ENCODE measurements at places on chromosomes 12 and 14.

GRCh38 chr12:49342066-49342913, 4.4 kb upstream of the DNAJC22 start:
- peak; percentile 93 for DNase-seq

DNA sequence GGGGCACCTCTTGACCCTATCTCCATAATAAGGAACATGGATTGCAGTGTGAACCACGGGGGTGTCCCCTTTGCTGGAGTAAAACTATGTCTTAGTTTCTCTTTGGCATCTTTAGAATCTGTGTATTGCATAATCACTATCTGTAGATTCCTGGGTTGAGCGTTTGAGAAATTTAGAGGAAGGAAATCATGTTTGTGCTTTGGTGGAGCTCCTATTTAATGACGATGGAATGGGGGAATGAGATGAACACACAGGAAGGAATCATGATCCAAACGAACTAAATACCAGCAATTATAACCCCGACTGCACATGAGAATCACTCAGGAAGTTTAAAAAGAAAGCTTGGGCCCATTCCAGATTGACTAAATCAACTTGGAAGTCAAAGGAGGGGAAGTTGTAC, 1.3 kb upstream of the MYG1 start:
- DNase-seq, result no peak

DNA sequence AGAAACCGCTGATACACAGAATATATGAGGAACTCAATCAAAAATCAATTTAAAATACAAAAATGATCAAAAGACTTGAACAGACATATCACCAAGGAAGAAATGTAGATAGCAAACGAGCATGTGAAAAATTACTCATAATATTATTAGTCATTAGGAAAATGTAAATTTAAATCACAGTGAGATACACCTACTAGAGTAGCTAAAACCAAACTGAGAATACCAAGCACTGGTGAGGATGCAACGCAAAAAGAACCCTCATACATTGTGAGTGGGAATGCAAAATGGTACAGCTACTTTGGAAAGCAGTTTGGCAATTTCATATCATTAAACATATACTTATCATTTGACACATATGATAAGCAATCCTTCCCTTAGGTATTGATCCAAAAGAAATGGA, 101.1 kb upstream of the ST8SIA1 start:
- no peak for DNase-seq

DNA sequence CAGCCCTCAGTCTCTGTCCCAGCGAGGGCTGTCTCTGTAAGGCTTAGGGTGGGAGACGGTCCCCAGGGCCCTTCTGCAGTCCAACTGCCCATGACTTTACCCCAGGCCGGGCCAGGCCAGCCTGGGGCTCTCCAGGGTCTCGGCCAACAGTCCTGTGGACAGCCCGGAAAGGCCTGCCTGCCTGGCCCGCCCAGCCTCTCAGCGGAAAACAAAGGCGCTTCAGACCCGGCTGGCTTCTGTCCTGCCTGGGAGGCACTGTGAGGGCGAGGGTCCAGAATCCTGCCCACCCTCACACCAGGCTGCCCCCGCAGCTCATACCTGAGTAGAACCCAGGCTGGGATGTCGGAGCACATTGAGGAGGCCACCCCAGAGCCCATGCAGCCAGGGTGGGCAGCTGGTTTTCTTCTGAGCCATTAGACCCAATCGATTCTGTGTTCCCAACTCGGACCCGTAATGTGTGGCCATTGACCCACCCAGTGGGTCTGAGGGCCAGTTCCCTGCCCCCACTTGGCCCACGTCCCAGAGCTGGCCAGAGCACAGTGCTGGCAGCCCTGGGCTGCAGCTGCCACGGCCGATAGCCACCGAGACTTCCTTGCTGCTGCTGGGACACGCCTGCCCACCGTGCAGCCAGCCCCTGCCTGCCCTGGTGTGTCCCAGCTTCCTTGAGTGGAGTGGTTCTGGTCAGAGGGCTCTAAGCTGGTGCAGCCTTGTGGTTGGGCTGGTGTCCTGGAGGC, 1.6 kb downstream of the CRIP2 start:
- no peak for DNase-seq

DNA sequence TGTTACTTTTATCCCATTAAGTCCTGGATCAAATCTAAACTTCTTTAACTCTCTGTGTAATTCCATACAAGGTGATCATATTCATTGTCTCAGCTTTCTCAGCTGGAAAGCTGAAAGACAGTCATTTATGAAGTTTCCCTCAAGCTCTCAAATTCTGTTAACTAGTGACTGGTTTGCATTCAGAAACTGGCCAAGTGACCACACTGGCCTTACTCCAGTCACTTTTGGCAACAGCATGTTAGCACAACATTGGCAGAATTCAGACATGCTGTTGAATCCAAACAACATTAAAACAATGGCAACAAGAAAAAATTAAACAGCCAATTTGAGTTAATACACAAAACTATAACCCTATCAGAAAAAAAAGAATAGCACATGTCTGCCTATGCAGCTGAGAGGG, 343.3 kb downstream of the MDGA2 start:
- DNase-seq, result no peak

GRCh38 chr14:72462056-72462455, 431.8 kb downstream of the DPF3 start:
- DNase-seq, result no peak

DNA sequence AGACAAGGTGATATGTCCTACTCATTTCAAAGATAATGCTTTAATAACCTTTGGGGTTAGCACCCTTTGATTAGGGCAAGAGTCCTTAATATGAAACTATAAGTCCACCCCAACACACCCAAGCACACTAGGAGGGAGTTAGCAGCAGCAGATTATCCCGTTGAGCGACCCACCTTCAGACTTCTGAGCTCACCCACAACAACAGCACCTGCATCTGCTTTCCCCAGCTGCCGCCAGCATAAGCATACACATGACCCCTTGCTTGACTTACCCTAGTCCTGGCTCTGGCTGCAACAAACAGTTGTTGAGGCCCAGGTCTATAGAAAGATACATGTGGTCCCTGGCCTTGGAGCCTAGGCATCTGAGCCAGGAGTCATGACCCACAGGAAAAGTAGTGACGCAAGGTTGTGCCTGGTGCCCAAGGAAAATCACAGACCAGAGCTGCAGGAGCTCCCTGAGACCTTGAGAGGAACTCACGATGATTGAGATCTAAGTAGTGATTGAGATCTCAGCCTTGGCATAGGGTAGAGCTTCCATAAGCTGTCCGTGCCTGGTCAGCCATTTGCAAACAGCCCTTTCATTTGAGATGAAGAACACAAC, 19.0 kb downstream of the ZDHHC22 start:
- no peak for DNase-seq

DNA sequence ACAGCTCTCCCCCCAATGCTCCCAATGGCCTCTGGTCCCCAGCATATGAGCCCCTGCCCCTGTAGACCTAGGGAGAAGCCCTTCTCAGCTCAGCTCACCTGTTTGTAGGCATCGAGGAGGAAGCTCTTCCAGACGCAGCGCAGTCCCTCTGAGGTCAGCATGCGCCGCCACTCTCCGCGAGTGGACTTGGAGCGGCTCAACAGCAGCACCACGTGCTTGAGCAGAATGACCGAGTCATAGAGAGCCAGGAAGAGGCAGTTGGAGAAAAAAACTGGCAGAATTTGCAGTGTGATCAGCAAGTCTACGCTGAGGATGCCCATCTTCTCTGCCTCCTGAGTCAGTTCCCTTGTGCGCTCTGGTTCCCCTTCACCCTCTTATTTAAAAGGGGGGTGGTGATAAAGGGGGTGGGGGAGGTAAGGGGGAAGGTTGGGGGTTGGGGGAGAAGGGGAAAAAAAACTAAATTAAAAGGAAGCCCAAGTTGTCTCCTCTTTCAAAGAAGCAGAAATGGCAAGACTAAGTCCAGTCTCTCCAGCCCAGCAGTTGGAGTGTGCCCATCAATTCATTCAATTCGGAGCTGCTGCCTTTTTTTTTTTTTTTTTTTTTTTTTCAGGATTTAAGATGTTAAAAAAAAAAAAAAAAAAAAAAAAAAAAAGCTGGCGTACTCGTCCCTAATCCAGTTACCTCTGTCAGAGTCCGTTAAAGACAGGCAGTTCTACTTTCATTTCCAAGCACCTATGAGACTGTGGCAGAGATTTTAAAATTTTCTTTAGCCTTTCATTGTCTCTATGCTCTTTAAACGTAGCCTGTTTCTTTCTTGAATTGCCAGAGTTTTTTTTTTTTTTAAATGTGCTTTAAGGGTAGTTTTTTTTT, at the start of gene DIO2:
DIO2 (minus strand) TSS at position 352 of the 870 bp plus-strand sequence; CDS start at position 320, 32 bp downstream.
- no peak for DNase-seq

- no peak for DNase-seq
These were observed 39.4 kb downstream of the SH2B3 start for GRCh38 chr12:111444925-111445725.

DNA sequence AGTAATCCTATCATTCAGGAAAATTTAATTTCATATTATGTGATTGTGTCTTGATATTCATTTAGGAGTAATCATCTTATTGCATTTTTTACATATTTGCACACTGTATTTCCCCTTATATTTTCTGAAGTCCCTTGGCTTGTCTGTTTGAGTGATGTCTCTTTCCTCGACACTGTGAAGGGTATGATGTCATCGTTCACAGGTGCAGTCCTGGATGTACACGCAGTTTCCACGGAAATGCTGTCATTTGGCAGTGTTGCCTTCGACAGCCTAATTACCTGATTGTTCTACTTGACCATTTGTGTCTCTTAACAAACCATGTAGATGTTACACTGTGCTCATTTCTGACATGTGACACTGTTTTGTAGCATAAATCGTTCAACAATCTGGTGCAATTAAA, 1277.0 kb downstream of the TMEM121 start:
- no peak for DNase-seq

DNA sequence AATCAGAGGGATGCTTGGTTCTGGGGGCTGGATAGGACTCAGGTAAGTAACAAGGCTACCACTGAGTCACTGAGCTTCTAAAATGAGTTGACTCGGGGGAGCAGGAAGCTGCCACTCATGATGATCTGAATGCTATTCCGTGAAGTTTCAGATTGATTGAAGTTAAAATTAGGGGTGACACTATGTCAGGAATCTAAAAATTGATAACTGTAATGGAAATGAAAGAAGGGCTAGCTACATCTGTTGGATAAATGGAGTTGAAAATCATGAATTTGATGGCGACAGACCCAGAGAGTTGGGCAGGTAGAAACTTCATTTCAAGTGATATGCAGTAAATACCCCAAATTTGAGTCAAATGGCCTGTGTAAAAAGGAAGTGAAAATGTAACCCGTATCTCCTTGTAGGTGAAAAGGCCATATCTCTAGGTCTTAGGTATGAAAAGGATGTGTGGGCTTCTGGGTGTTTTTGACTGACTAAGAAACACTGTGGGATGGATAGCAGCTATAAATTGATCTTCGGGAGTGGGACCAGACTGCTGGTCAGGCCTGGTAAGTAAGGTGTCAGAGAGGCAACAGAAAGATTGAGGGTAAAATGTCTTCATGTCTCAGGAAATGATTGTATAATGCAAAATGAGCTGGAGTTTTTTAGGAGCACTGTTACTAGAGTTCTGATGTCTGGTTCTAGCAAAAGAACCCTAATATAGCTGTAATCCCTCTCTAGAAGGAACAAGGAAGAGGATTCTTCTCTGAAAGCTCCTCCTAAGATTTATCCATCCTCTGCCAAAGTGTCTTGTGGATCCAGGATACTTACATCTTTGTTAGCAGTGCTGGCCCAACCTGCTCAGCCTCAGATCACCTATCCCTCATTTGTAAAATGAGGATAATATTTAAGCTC, 57.3 kb downstream of the DAD1 start:
- no peak for DNase-seq

GRCh38 chr12:102043928-102044327, 17.9 kb downstream of the WASHC3 start:
- no peak for DNase-seq

- no peak for DNase-seq
These were observed 6.9 kb upstream of the KRT6A start for GRCh38 chr12:52499806-52500560.

DNA sequence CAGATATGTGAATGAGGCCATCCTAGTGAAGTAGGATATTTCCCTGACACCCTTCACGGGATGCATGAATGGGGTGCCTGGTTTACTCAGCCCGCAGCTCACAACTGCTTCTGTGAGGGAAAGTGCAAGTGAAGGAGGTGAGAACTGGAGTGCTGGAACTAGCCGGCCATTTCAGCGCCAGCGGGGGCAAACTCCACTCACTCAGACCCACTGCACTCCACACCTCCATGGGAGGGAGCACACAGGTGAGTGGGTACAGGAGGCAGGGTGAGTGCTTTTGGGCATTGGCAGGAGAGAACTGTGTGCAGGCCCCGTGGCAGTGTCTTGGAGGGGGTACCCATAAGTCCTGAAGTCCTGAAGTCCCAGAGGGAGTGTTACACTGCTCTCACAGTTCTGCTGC, 1008.4 kb downstream of the SLC6A15 start:
- DNase-seq, result no peak

DNA sequence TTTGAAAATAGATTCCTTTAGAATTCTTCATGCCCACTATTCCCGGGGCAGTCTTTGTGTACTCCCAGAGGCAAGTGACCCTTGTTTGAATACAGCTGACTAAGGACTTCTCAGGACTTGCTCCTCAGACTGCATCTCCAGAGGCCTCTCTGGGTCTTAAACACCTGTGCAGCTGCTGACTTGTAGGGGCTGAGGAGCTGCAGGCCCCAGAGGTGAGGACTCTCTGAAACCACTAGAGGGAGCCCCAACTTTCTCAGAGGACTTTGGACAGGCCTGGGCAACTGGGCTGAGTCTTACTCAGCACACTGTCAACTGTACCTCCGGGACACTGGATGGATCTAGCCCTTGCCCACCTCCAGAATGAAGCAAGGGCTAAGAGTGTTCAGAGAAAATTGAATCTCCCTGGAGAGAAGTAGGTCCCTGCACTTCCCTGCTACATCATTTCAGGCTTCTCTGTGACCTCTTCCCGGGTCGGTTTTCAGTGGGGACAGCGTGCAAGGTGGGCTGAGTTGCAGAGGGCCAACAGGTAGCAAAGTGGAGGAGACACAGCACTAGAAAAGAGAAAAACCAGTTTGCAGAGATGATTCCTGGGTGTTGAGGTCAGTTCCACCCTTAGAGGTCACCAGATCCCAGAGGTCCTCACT, 164.6 kb downstream of the TMEM117 start:
- DNase-seq, result peak; percentile 54

- no peak for DNase-seq
These were observed 32.2 kb downstream of the DIP2B start for GRCh38 chr12:50536831-50537537.

DNA sequence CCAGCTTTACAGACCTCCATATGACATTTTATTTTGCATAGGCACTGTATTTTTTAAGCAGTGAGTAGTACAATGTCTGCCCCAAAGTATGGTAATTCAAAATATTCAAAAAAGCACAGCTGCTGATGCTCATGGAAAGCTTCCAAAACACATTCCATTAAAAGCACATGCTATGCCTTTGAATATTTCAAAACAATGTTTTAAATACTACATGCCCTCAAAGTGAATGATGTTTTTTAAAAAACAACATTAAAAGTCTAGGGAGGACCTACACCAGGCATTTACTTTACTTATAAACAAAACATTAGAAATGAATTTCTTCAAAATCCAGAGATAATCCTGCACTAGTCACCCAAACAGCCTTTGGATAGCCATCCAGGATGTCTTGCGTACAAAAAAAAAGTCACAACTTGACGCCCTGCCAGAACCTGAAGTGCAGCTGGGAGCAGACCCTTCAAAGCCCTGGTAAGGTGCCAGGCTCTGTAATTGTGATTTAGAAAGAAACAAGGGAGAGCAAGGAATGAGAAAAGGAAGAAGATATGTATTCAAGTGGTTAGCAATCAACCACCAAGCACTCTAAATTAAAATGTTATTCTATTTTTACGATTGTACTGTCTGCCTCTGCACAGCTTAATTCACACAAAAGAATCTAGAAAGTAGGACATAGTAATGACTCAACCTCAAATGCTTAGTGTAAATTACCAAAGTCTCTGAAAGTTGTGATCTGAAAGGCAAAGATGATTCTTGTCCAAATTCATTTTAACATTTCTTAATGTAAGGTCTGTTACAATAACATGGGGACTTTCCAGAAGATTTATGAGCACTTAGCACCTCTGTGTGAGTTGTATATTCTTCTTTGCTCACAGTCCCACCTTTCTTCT, 31.9 kb downstream of the CEP83 start:
- no peak for DNase-seq
